MCF 10A (cell line): ENCODE measurements at places on chromosomes 2 and 18. TPM values are rescaled to one million over a fixed set of nuclear protein-coding genes. Genes with fewer than 3 reads are reported as not detected.

- no peak overlapping the region for H3K4me3 ChIP-seq
- H3K27ac ChIP-seq, result peak overlapping the region; percentile 95
- H3K4me1 ChIP-seq, result peaks cover 31% of the 10 kb centered on the region
- DNase-seq, result peak; percentile 71
- no peaks in the 10 kb centered on the region for H3K36me3 ChIP-seq
These were observed 601.1 kb downstream of the ARHGAP15 start for GRCh38 chr2:143730155-143730952.

The SLC30A3 gene
- not detected in 2 replicates for total RNA-seq

The SEPTIN10 gene
- 78.9 and 105 TPM in 2 replicates for total RNA-seq

- no peaks in the 10 kb centered on the region for H3K27me3 ChIP-seq
- H3K4me3 ChIP-seq, result peak overlapping the region; percentile 3
- no peaks in the 10 kb centered on the region for H3K36me3 ChIP-seq
- DNase-seq, result peak; percentile 50
- peaks cover 24% of the 10 kb centered on the region for H3K4me1 ChIP-seq
These were observed 46.0 kb upstream of the RIT2 start for GRCh38 chr18:43161528-43161927.

DNA sequence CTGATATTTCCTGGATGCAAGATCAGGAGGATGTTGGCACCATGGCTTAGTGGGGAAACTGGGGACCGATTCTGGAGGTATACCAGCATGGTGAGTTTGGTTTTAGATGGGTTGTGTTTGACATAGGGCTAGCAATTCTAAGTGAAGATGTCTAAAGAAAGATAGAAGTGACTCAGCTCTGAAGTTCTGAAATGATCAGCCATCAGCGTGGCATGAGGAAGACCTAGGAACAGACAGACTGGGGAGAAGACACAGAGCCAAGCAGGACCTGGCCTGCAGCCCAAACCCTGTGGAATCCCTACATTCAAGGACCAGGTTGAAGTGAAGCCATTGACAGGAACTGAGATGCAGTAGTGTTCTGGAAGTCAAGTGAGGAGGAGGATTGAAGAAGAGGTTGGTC is 39.8 kb downstream of the HRH4 start:
- DNase-seq, result no peak
- no peaks in the 10 kb centered on the region for H3K27me3 ChIP-seq
- no peak overlapping the region for H3K4me3 ChIP-seq
- no peaks in the 10 kb centered on the region for H3K4me1 ChIP-seq
- H3K36me3 ChIP-seq, result no peaks in the 10 kb centered on the region

DNA sequence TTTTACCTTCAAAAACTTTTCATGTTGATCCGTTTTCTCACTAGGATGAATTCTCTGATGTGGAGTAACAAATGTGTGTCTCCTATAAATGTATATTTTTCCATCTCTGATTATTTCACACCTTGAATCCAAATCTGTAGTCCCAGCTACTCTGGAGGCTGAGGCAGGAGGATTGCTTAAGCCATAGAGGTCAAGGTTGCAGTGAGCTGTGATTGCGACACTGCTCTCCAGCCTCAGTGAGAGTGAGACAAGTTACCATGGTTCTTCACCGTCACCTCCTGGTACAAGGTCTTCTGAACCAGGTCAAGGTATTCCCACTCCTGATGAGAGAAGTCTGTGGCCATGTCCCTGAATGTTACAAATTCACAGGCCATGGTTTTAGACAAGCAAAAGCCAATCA is 15.1 kb downstream of the GMCL1 start:
- H3K27me3 ChIP-seq, result no peaks in the 10 kb centered on the region
- H3K4me3 ChIP-seq, result no peak overlapping the region
- no peak overlapping the region for H3K27ac ChIP-seq
- H3K36me3 ChIP-seq, result peaks cover 43% of the 10 kb centered on the region

The POTEF gene
- not detected in 2 replicates for total RNA-seq

The SNTG2 gene
- total RNA-seq, result not detected in 2 replicates

GRCh38 chr2:104969564-104969963 is 68.3 kb upstream of the MRPS9 start:
- H3K4me3 ChIP-seq, result no peak overlapping the region
- DNase-seq, result peak; percentile 50
- H3K36me3 ChIP-seq, result no peaks in the 10 kb centered on the region
- H3K27me3 ChIP-seq, result no peaks in the 10 kb centered on the region
- no peak overlapping the region for H3K27ac ChIP-seq

The MPP4 gene
- 0.29 TPM in 1 of 2 replicates, not detected in the other for total RNA-seq

GRCh38 chr2:28674062-28674712 is 77.4 kb upstream of the PPP1CB start:
- H3K36me3 ChIP-seq, result no peaks in the 10 kb centered on the region
- no peak overlapping the region for H3K27ac ChIP-seq
- H3K4me1 ChIP-seq, result no peaks in the 10 kb centered on the region
- DNase-seq, result no peak

The RAPGEF4 gene
- total RNA-seq, result 0.42 TPM in 1 of 2 replicates, not detected in the other

The RFTN2 gene
- total RNA-seq, result not detected in 2 replicates

The EGR4 gene
- 0.22 and 0.37 TPM in 2 replicates for total RNA-seq

GRCh38 chr2:184154438-184154837 is 443.9 kb upstream of the ZNF804A start:
- no peaks in the 10 kb centered on the region for H3K36me3 ChIP-seq
- H3K27ac ChIP-seq, result no peak overlapping the region
- no peak overlapping the region for H3K4me3 ChIP-seq
- no peak for DNase-seq
- H3K27me3 ChIP-seq, result no peaks in the 10 kb centered on the region

GRCh38 chr2:220341014-220341413 is 713.6 kb downstream of the SLC4A3 start:
- no peaks in the 10 kb centered on the region for H3K27me3 ChIP-seq
- no peaks in the 10 kb centered on the region for H3K4me1 ChIP-seq
- H3K36me3 ChIP-seq, result peaks cover 4% of the 10 kb centered on the region
- H3K4me3 ChIP-seq, result no peak overlapping the region
- H3K27ac ChIP-seq, result no peak overlapping the region

GRCh38 chr2:25991965-25992364 is 9.7 kb upstream of the KIF3C start:
- no peaks in the 10 kb centered on the region for H3K27me3 ChIP-seq
- H3K36me3 ChIP-seq, result no peaks in the 10 kb centered on the region
- DNase-seq, result no peak
- no peak overlapping the region for H3K27ac ChIP-seq

The INHBB gene
- total RNA-seq, result 0.10 and 0.16 TPM in 2 replicates

GRCh38 chr2:109450574-109451273 is 163.0 kb downstream of the SEPTIN10 start:
- no peak for DNase-seq
- H3K4me1 ChIP-seq, result no peaks in the 10 kb centered on the region
- H3K27ac ChIP-seq, result no peak overlapping the region
- H3K27me3 ChIP-seq, result no peaks in the 10 kb centered on the region
- no peak overlapping the region for H3K4me3 ChIP-seq

GRCh38 chr2:23636426-23636825 is 251.4 kb downstream of the KLHL29 start:
- no peak overlapping the region for H3K4me3 ChIP-seq
- DNase-seq, result no peak
- no peaks in the 10 kb centered on the region for H3K27me3 ChIP-seq
- no peak overlapping the region for H3K27ac ChIP-seq
- no peaks in the 10 kb centered on the region for H3K4me1 ChIP-seq

GRCh38 chr2:121649596-121650314 is 493 bp upstream of the CLASP1 start:
- H3K4me3 ChIP-seq, result peak overlapping the region; percentile 89
- H3K4me1 ChIP-seq, result peaks cover 25% of the 10 kb centered on the region
- H3K27me3 ChIP-seq, result no peaks in the 10 kb centered on the region
- H3K36me3 ChIP-seq, result peaks cover 26% of the 10 kb centered on the region

GRCh38 chr2:218679119-218679518 is 7.2 kb downstream of the STK36 start:
- no peak overlapping the region for H3K27ac ChIP-seq
- no peak overlapping the region for H3K4me3 ChIP-seq
- no peak for DNase-seq
- peaks cover 34% of the 10 kb centered on the region for H3K36me3 ChIP-seq
- H3K4me1 ChIP-seq, result peaks cover 5% of the 10 kb centered on the region

- H3K36me3 ChIP-seq, result no peaks in the 10 kb centered on the region
- H3K4me1 ChIP-seq, result peaks cover 11% of the 10 kb centered on the region
- H3K27me3 ChIP-seq, result no peaks in the 10 kb centered on the region
- no peak overlapping the region for H3K27ac ChIP-seq
These were observed 55.4 kb downstream of the CDC42EP3 start for GRCh38 chr2:37615804-37616676.

The SIX3 gene
- total RNA-seq, result not detected in 2 replicates

DNA sequence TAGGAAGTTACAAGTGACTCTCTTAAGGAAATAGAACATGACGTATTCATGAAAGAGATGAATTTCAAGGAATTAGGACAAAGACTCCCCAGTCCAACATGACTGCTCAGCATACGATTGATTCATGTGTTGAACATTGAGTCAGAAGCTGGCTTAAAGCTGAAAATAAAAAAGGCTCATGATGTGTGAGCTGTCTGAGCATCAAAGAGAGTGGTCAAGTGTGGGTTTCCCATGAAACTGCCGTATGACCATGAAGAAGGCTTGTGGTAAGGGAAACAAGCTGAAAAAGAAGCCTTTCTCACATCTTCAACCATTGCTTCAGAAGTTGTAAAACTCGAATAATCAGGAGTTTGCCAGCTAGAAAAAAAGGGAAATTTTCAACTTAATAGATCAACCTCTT is 201.9 kb upstream of the APCDD1 start:
- DNase-seq, result no peak
- H3K4me1 ChIP-seq, result no peaks in the 10 kb centered on the region
- H3K4me3 ChIP-seq, result no peak overlapping the region
- no peak overlapping the region for H3K27ac ChIP-seq

The EIF2AK3 gene
- 21.6 and 21.8 TPM in 2 replicates for total RNA-seq

DNA sequence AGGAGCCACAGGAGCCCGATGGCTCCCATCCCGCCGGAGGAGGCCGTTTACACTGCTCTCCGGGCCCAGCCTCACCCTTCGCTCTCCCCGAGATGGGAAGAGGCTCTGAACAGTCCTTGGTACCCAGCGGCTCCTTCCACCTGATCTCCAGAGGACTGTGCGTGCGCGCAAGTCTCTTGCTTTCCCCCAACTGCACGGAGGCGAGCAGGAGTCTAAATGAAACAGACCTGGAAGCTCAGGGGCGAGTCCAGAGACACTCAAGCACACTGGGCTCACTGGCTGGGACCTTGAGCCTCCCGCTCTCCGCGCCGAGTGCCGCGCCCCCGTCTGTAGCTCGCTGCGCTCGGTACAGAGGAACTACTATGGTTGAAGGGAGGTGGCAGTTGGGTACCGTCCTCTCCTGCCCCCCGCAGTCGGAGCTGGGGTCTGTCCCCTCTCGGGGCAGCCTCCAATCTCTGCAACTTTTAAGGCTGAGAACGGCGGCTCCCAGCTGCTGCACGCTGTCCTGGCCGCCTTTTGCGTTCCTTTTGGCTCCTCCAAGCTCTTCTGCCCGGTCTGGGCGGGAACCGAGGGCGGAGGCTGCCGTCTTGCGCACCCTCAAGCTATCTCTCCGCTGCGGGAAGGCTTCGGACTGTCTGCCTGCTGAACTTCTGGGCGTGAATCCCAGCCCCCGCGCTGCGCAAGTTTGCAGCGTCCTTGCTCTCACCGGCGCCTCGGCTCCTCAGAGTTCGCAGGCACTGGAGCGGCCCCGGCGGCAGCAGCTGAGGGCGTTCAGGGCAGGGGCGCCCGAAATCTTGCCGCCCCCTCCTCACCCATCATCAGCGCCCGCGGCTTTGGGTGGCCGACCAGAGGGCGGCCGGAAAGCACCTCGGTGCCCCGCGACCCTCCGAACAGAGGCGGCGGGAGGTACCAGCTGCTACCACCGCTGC is 491 bp downstream of the ALK start:
- H3K36me3 ChIP-seq, result no peaks in the 10 kb centered on the region
- DNase-seq, result peak; percentile 18
- peaks cover 24% of the 10 kb centered on the region for H3K27me3 ChIP-seq
- no peaks in the 10 kb centered on the region for H3K4me1 ChIP-seq
- H3K4me3 ChIP-seq, result peak overlapping the region; percentile 49
- no peak overlapping the region for H3K27ac ChIP-seq

DNA sequence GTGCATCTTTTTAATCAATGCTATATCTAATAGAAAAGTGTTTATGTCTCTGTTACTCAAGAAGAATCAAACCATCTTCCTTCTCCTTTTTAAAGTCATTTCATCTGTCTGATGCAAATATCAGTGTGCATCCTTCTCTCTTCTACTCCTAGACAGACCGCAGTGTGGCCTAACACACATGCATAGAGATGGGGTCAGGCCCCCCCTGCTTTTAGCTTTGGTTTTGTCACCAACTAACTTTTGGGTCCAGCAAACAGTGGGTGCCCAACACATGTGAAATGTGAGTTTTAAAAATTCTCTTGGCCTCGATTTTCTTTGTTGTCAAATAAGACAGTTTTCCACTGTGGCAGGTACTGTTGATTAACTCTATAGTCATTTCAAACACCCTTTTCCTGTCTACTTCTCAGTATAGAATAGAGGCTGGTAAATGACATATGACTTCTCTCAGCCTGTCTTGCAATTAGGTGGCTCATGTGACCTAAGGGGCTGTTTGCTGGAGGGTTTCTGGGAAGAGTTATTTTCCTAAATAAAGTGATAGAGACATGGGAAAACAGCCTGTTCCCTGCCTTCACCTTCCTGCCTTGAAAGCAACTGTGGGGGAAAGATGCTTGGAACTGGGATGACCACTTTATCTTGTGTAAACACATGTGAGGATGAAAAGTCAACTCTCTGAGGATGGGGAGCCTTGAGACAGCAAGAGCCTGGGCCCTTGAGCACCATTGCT is 65.7 kb upstream of the DARS1 start:
- H3K36me3 ChIP-seq, result no peaks in the 10 kb centered on the region
- no peak overlapping the region for H3K4me3 ChIP-seq
- no peak overlapping the region for H3K27ac ChIP-seq
- no peak for DNase-seq
- no peaks in the 10 kb centered on the region for H3K27me3 ChIP-seq
- H3K4me1 ChIP-seq, result no peaks in the 10 kb centered on the region

DNA sequence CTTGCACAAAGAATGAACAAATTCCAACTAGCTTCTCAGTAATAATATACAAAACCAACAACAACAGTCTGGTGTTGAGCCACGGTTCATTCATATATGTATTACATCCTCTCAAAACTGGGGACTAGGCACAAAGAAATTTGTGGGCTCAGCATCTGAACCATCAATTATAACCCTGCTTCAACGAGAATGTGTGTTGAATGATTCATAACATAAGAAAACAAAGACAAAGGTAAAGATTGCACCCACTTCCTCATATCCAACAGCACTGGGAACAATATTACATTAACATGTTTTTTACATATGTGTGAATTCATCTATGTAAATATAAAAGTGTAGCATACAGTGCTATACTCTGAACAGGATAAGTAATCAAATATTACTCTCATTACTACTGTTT is 144.8 kb downstream of the CDH2 start:
- peaks cover 14% of the 10 kb centered on the region for H3K4me1 ChIP-seq
- no peak overlapping the region for H3K4me3 ChIP-seq
- H3K27me3 ChIP-seq, result no peaks in the 10 kb centered on the region
- DNase-seq, result no peak

- no peak for DNase-seq
- no peak overlapping the region for H3K4me3 ChIP-seq
- no peak overlapping the region for H3K27ac ChIP-seq
- peaks cover 6% of the 10 kb centered on the region for H3K36me3 ChIP-seq
- H3K4me1 ChIP-seq, result peaks cover 6% of the 10 kb centered on the region
These were observed 19.5 kb downstream of the RELCH start for GRCh38 chr18:62206593-62206992.

The ZNF396 gene
- 1.2 and 2.0 TPM in 2 replicates for total RNA-seq

The SLC4A5 gene
- total RNA-seq, result 0.12 and 0.70 TPM in 2 replicates

The PSTPIP2 gene
- 27.8 and 27.9 TPM in 2 replicates for total RNA-seq

The NBAS gene
- 46.4 and 55.6 TPM in 2 replicates for total RNA-seq
